ENCODE measurements at places on chromosomes 1 and 21. TPM values are rescaled to one million over a fixed set of nuclear protein-coding genes. Genes with fewer than 3 reads are reported as not detected.

DNA sequence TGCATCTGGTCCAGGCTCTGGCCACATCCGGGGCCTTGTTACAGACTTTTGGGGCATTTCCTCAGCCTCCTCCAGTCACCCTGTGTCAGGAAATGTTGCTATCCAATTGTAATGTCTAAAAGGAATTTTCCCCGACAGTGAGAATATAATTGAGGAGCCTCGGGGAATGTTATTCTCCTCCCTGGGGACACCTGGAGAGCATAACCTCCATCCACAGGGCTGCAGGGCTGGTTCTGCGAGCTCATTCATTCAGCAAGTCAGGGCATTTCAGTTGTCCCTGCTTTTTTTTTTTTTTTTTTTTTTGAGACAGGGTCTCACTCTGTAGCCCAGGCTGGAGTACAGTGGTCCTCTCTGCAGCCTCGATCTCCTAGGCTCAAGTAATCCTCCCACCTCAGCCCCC is 72.6 kb downstream of the MDM4 start:
- DNase-seq, result no peak

- no peak for DNase-seq
Measured at GRCh38 chr21:15775291-15775690, 45.5 kb downstream of the USP25 start.

DNA sequence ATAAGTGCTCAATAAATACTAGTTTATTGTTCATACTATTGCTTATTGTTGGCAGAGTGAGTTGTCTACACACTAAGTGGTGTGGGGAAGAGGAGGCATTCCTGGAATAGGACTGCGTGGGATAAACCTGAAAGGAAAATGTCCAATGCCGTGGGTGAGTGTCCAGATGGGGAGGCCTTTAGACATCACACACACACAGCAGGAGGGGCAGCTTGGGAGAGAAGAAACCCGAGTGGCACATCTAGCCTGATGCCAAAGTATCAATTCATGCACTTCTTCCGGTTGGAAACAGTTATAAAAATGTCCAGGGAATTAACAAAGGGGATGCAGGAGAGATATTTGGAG is 27.3 kb downstream of the CCN1 start:
- DNase-seq, result no peak

GRCh38 chr1:231970684-231971083 is 344.1 kb downstream of the DISC1 start:
- DNase-seq, result no peak

GRCh38 chr1:161787355-161787754 is 21.2 kb downstream of the ATF6 start:
- DNase-seq, result no peak

DNA sequence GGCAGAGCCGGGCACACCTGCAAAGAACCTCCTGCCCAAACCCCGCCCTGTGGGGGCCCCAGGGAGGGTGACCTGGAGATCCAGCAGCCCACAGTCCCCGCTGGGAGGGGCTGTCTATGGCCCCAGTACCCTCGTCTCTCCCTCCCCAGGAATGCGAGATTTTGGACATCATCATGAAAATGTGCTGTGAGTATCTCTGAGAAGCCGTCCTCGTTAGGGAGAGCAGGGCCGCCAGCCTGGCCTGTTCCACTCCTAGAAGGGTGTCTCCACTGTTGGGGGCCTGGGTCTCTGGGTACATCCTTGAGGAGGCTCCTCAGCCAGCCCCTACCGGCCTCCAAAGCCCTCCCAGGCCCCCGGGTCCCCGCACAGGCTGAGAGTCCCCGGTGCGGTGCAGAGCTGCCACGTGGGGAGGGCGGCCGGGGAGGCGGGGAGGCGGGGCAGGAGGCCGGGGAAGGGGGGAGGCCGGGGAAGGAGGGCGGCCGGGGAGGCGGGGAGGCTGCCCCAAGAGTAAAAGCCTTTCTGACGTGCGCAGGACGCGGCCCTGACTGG is 18.7 kb downstream of the COL6A1 start:
- DNase-seq, result no peak

DNA sequence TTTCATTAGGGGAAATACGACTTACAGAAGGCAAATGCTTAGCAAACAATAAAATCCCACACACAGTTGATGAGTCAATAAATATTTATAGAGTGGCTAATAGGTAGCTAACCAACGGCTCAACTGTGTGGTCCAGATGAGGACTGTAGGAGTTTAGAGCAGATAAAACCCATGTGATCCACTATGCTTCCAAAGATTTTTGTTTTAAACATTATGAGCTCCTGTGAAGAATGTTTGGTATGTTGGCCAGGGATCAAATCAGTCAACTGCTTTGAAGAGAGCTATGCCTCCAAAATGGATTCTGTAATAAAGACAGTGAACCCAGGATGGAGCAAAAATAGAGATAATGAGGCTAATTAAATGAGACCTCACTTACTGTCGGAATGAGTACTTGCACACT is 72.3 kb upstream of the COL11A1 start:
- peak; percentile 74 for DNase-seq

Gene ELAVL4
- total RNA-seq, result not detected

DNA sequence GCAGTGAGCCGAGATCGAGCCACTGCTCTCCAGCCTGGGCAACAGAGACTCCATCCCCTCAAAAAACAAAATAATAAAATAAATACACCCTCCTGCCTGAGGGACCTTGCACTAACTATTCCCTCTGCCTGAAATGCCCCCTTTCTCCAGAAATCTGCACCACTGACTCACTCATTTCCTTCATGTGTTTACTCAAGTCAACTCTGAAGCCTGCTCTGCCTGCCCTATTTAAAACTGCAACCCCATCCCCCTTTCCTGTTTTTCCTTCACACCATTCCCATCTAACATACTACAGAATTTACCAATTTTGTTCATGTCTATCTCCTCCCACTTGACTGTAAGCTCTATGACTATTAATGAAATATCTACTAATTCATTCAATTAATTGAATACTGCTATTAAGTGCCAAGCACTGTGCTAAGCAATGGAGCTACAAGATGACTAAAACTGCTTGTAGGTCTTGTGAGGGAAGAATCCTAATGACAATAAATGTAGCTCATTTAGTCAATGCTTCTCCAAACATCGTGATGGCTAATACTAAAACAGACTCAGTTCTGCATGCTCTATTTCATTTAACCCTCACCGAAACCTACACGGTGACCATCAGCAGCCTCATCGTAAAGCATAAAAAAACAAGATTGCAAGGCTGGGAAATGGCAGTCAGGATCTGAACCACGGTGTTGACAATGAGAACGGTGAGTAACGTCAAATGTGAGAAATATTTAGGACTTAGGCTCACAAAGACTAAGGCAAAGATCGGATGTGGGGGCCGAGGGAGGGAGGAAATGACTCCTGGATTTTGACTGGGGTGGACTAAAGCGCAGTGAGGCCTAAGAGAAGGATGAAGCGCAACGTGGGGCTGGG is 749 bp upstream of the TMEM39B start:
- peak; percentile 72 for DNase-seq

GRCh38 chr21:19853061-19853460 is 1145.1 kb upstream of the NCAM2 start:
- DNase-seq, result no peak

DNA sequence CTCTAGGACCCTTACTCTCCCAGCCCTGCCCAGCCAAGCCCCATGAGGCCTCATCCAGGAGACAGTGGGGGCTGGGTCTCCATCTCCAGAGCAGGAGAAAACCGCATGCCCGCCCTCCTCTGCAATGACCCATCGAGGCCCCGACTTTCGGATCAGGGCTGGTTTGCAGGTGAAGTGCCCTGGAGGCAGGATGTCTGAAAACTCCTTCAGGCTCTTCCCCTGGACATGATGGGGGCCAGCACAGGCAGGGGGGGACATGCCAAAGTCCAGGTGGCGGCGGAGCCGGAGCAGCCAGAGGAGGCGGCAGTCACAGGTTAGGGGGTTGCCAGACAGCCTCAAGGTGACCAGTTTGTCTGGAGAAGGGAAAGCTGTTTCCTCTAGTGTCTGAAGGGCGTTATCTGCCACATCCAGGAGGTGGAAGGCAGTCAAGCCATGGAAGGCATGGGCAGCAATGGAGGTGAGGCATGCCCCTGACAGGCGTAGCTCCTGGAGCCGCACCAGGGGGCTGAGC is 3.9 kb downstream of the LINGO4 start:
- no peak for DNase-seq

Gene GNG4
- total RNA-seq, result 0.30 TPM

- DNase-seq, result peak; percentile 95
Measured at GRCh38 chr21:45551316-45551715, 9.1 kb upstream of the SLC19A1 start.

Gene CDC42
- 926 TPM for total RNA-seq

Gene IQGAP3
- total RNA-seq, result 1.5 TPM

- no peak for DNase-seq
Measured at GRCh38 chr1:58003059-58003458, 543.5 kb downstream of the OMA1 start.

DNA sequence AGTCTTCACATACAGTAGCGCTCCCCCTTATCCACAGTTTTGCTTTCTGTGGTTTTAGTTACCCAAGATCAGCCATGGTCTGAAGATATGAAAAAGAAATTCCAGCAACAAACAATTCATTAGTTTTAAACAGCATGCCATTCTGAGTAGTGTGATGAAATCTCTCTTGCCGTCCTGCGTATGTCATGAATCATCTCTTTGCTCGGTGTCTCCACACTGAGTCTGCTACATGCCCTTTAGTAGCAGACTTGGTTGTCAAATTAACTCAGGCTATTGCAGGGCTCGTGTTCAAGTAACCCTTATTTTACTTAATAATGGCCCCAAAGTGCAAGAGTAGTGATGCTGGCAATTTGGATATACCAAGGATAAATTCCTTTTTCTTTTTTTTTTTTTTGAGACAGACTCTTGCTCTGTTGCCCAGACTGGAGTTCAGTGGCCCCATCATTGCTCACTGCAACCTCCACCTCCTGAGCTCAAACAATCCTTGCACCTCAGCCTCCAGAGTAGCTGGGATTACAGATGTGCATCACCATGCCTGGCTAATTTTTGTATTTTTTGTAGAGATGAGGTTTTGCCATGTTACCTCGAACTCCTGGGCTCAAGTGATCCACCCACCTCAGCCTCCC is 22.6 kb downstream of the PHACTR4 start:
- peak; percentile 91 for DNase-seq

GRCh38 chr1:215508311-215508710 is 58.8 kb upstream of the KCTD3 start:
- DNase-seq, result no peak

DNA sequence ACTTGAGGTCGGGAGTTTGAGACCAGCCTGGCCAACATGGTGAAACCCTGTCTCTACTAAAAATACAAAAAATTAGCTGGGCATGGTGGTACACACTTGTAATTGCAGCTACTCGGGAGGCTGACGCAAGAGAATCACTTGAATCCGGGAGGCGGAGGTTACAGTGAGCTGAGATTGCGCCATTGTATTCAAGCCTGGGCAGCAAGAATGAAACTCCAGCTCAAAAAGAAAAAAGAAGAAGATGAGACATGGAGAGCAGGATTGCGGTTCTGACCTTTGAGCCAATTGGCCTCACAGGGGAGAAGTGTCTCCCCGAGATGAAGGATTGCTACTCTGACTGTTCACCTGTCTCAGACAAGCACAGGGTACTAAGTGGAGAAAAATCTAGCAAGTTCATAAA is 6.6 kb downstream of the SCCPDH start:
- DNase-seq, result no peak

Gene EVA1B
- 56.6 TPM for total RNA-seq

- no peak for DNase-seq
Measured at GRCh38 chr1:151143057-151143435, 3.4 kb downstream of the SEMA6C start.

- peak; percentile 68 for DNase-seq
Measured at GRCh38 chr1:99737016-99737415, 29.4 kb downstream of the FRRS1 start.

DNA sequence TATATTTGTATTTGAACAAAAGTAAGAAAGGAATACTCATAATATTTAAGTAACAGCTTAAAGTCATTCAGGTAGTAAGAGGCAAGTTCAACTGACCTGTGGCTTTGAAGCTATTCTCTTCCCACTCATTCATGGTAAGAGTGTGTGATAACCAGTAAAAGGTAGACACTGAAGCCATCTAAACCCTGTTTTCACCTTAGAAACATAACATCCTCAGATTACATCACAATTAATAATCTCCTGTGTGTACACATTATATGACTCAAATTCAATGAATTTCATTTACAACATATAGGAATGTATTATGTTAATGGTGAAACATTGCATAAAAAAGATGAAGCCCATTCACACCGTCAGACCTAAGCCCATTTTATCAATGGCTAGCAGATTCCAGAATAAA is 364.8 kb upstream of the SNX7 start:
- DNase-seq, result no peak

Gene RAP1GAP
- 23.5 TPM for total RNA-seq

Gene EPHA2
- 104 TPM for total RNA-seq

GRCh38 chr1:147824001-147824400 is 63.6 kb upstream of the GJA5 start:
- no peak for DNase-seq

DNA sequence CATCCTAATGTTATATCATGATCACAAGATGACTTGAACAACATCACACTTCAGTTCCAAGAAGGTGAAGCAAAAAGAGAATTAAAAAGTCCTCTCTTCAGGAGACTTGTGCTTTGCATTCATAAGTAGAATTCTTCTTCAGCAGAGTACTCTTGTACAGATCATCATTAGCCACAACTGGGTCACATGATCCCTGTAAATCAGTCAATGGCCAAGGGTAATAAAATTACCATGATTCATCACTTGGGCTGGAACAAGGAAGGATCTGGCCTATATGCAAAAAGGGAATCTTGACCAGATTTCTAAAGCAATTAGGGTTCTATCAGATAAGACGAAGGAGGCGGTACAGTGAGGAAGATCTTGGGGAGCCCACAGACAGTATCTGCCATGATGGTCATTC is 458.0 kb upstream of the DEPDC1 start:
- peak; percentile 95 for DNase-seq

DNA sequence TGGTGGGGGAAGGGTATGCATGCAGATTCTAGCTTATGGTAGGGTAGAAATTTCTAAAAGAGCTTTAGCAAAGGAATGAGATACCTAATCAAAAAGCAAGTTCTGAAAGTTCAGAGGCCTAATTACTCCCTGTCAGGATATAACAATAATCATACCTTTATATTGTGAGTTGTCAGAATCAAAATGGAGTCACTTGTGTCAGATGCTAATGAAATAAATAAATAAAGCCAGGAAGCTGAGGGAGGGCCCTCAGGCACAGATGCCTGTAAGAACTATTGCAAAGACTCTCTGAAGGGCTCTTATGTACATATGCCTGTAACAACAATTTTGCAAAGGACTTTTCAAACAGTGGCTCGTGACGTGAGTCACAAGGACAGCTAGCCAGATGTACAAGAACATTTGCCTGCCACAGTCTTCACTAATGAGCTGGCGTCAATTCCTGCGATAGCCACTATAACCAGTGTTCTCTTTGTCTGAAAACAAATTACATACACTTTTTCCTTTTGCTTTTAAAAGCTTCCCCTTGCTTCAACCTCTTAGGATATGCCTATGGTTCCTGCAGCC is 27.4 kb upstream of the DNASE2B start:
- DNase-seq, result peak; percentile 47

GRCh38 chr1:43936431-43937151 is 3.0 kb downstream of the ARTN start:
- DNase-seq, result no peak

Gene MYOG
- total RNA-seq, result not detected

Gene DRAXIN
- total RNA-seq, result 0.05 TPM

Gene RBM11
- 1.6 TPM for total RNA-seq

All from renal cortical epithelial cell (primary cell).